ENCODE measurements at places on chromosomes 13 and 19.

- DNase-seq: no peak
These were observed 40.1 kb downstream of the HSPH1 start for GRCh38 chr13:31121379-31122140.

DNA sequence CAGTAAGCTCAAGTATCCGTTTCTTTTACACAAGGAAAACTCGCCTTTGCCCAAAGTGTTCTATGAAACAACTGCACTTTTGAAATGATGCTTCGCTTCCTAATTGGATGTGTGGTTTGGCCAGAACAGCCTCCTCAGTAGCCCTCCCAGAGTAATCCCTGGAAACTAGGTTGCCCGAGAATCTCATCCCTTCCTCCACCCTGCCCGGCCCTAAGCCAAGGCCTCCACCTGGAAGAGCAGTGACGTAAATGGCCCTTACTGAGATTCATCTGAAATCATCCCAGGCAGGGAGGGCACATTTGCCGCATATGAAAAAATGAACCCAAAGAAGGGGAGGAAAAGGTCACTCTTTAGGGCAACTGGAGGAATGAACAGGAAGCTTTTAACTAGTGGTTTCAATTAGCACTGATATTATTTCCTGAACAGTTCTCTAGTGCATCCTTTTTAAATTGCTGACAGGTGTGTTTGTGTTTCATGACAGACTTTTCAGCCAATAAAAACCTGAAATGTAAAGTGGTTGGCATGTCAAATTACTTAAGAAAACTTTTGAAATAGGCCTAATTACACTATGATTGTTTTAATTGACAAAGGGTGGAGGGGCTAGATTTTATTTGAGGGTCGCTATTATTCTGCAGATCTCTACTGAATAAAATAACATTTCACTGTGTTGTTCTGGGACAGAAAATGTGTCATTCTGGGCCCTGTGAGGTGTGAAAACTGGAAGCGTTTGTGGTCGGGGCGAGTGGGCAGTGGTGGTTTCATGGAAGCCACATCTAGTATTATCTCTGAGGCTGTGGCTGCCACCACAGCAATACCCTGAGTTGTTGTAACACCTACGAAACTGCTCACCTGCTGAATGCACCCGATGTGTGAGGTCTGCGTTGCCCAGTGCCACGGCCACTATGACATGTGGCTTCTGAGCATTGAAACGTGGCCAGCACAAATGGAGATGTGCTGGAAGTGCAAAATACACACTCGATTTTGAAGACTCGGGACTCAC, 112.1 kb downstream of the ZIC5 start:
- no peak for DNase-seq

DNA sequence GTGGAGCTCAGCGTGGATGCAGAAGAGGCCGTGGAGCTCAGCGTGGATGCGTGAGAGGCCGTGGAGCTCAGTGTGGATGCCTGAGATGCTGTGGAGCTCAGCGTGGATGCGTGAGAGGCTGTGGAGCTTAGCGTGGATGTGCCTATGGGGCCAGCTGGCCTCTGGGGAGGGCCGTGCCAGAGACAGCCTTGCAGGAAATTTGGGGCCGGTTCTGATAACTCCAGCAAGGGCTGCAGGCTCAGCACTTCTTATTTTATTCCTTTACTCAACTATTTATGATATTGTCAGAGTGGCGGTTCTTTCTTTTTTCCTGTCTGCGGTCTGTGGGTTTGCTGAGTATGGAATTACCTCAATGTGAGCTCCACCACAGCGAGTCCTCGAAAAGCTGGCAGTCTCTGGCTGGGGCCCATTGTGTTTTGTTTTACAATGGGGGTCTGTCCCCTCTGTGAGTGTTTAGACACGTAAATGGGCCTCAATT, 17.8 kb upstream of the TMEM255B start:
- DNase-seq: no peak

DNA sequence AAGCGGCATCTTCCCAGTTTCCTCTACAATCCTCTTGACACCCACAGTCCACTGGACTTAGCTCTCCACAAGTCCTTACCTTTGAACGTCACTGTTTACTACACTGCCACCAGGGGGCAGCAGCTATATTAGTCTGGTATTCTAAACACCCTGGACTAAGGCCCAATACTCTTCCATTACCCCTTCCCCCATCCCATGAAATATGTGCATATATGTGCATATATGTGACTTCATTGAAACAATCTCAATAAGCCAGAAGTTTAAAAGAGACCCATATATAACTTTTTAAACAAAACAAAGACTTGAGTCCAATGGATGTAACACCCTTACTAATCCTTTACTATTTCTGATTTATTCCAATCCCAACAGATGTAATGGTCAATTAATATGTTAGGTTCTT, 15.5 kb downstream of the GGACT start:
- no peak for DNase-seq

DNA sequence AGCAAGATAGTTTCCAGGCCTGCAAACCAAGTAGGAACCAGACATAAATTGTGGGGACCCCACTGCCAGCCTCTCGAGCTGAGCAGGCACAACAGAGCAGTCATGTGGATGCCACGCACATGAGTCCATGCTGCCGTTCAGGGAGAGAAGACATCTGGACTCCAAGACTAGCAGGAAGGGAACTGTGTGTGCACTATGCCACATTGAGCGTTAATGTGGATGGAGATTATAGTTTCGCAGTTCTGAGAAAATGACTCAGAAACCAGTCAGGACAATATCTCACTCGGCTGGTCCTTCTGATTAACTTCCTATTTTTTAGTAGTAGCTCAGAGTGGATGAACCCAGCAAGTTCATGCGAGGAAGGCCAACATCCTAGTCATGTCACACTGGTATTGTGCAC, 124.9 kb downstream of the CRYL1 start:
- no peak for DNase-seq

- no peak for DNase-seq
These were observed 178.8 kb downstream of the KATNAL1 start for GRCh38 chr13:30128591-30128990.

DNA sequence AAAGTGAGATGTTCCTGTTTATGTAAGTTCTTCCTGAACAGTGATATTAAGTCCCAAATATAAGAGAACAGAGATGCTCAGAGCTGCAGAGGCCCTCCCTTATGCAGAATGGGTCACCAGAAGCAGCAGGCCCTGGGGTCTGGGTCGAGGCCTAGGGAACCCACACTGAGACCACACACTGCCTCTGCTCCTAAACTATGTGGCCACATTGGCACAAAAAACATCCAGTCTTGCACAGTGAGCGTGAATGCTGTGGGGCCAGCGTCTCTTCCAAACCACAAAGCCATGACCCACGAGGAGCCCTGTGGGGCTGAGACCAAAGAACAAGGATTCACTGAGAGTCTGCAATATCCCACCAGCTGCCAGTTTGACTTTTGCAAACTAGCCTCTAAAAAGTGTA, 23.6 kb downstream of the PROZ start:
- no peak for DNase-seq

DNA sequence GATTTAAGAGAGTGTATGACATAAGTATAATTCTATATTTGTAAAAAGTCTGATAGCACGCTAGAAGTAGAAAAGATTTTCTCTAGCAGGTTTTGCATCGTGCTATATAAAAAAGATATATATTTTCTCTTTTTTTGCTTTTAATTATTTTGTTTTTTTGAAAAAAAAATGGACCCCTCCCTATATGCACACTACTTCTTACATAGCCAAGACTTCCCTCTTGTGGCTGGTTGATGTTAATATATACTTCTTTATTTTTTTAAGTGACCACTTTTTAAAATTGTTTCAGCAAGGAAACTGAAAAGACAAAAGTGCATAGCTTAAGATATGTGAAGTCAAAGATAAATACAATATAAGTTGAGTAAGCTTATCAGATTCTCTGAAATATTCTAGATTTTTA, 1202.8 kb downstream of the DIAPH3 start:
- no peak for DNase-seq

GRCh38 chr19:36973021-36973843, 57.1 kb downstream of the ZNF568 start:
- DNase-seq: peak; percentile 81

GRCh38 chr13:67238277-67238859, 8.2 kb upstream of the PCDH9 start:
- DNase-seq: no peak

All from T1000 (cell line).